K562 (cell line): ENCODE measurements at places on chromosomes 1 and 21. TPM values are rescaled to one million over a fixed set of nuclear protein-coding genes. Genes with fewer than 3 reads are reported as not detected.
A peak's percentile ranks its signal among the peaks of the same experiment; 100 is the strongest.

GRCh38 chr1:33336580-33336979, 15.7 kb upstream of the A3GALT2 start:
- DNase-seq: no peak

DNA sequence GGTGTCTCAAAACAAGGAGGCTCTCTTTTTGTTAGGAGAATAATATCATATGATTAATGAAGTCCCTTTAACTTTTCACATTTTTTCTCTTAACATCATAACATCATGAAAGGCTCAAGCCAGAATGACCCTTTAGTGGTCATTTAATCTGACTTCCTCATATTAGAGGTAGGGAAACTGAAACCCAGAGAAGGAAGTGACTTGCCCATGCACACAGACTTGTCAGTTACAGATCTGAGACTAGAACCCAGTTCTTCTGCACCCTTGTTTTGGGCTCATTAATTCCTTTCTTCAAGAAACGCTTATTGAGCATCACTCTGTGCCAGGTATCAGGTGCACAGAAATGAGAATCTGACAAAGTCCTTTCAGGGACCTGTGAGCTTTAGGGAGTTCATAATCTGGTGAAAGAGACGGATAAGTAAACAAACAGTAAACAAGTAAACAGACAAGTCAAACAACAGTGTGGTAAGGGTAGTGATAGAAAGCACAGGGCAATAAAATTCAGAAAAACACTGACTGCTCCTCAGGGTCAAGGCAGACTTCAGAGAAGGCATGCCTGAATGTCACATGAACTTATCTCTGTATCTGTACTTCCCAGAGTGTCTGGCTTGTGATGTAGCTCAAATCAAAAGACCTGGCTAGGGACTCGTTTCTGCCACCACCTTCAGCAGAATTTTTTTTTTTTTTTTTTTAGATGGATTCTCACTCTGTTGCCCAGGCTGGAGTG, 38.3 kb upstream of the OSBPL9 start:
- DNase-seq: peak; percentile 28

GRCh38 chr1:52633291-52633754, 355 bp downstream of the SHISAL2A start:
- no peak for DNase-seq

PAQR6 gene
- total RNA-seq: 1.0 and 1.2 TPM in 2 replicates
